Osteoblast (primary cell): ENCODE measurements at places on chromosomes 4 and X. TPM values are rescaled to one million over a fixed set of nuclear protein-coding genes. Genes with fewer than 3 reads are reported as not detected.

DNA sequence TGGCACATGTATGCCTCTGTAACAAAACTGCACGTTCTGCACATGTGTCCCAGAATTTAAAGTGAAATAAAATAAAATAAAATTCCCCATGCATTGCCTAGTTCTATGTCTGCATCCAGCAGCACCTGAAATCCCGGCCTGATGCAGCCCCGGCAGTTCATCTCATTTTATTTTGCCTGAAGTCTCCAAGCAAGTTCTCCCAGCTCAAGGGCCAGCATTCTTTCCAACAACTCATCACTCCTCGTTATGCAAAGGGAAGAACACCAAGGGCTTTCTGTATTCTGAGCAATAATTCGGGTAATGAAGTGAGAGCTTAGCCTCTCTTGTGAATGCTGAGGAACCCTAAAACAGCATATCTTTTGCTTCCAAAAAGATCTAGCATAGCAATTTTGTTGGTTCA is 2.7 kb downstream of the ENPP6 start:
- no peak for DNase-seq
- H3K4me1 ChIP-seq, result no peaks in the 10 kb centered on the region

CLCN4 gene
- 14.1 and 16.2 TPM in 2 replicates for total RNA-seq

PPP1R2C gene
- total RNA-seq, result not detected in 2 replicates

GRCh38 chr4:121989715-121990114 is 37.9 kb upstream of the TRPC3 start:
- no peaks in the 10 kb centered on the region for H3K36me3 ChIP-seq
- H3K27ac ChIP-seq, result no peak overlapping the region
- no peak overlapping the region for H3K4me3 ChIP-seq
- H3K27me3 ChIP-seq, result peaks cover 10% of the 10 kb centered on the region
- H3K4me1 ChIP-seq, result peaks cover 3% of the 10 kb centered on the region
- DNase-seq, result peak; percentile 13

GRCh38 chr4:155667222-155667567 is 547 bp downstream of the GUCY1A1 start:
- H3K27ac ChIP-seq, result no peak overlapping the region
- no peaks in the 10 kb centered on the region for H3K36me3 ChIP-seq
- peaks cover 31% of the 10 kb centered on the region for H3K27me3 ChIP-seq
- peaks cover 7% of the 10 kb centered on the region for H3K4me1 ChIP-seq
- no peak for DNase-seq
- peak overlapping the region; percentile 54 for H3K4me3 ChIP-seq

- no peak overlapping the region for H3K4me3 ChIP-seq
- no peak overlapping the region for H3K27ac ChIP-seq
- no peak for DNase-seq
- H3K27me3 ChIP-seq, result no peaks in the 10 kb centered on the region
- H3K36me3 ChIP-seq, result no peaks in the 10 kb centered on the region
These were observed 1814.9 kb downstream of the STIM2 start for GRCh38 chr4:28675582-28675981.

KLHL4 gene
- 0.72 and 1.2 TPM in 2 replicates for total RNA-seq

DNA sequence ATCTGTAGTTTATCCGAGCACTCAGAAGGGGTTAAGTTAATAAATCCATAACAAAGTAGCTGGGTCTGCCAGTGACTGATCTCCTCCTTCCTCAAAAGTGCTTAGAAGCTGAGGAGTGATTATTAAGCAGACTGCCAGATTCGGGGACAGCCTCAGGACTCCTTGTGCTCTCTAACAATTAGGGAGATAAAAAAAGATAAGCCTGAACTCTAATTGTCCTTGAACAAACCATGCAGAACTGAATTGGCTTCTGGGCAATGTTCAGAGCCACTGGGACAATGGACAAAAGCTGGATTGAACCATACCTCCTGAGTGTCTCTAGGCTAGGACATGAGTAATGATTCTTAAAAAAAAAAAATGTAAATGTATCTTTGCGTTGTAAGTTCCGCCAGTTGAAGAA is 22.7 kb upstream of the GRPR start:
- DNase-seq, result no peak
- H3K4me1 ChIP-seq, result no peaks in the 10 kb centered on the region
- peaks cover 36% of the 10 kb centered on the region for H3K27me3 ChIP-seq
- no peak overlapping the region for H3K27ac ChIP-seq

GRCh38 chr4:173381610-173382009 is 10.9 kb downstream of the SAP30 start:
- H3K36me3 ChIP-seq, result peaks cover 7% of the 10 kb centered on the region
- no peak overlapping the region for H3K4me3 ChIP-seq
- H3K4me1 ChIP-seq, result no peaks in the 10 kb centered on the region
- no peaks in the 10 kb centered on the region for H3K27me3 ChIP-seq

DNA sequence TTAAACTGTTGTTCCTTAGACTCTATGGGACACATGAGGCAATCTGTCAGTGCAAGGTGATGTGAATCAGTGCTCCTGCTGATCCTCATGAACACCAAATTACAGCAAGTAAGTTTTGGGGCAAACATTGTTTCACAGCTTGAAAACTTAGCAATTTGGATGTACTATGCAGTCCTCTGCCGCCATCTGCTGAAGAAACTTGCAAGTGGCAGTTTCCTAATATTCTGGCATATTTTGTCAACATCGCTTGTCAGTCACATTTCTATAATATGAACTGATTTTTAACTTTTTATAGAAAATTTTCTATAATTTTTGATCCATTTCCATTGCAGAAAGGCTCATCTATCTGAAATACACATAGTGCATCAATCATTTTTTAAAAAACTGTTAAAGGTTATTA is 56.3 kb downstream of the ZAR1 start:
- no peaks in the 10 kb centered on the region for H3K4me1 ChIP-seq
- DNase-seq, result no peak
- no peak overlapping the region for H3K27ac ChIP-seq
- H3K27me3 ChIP-seq, result no peaks in the 10 kb centered on the region
- no peak overlapping the region for H3K4me3 ChIP-seq

DCHS2 gene
- total RNA-seq, result under 0.01 TPM in 2 replicates

TMEM31 gene
- total RNA-seq, result not detected in 2 replicates

DNA sequence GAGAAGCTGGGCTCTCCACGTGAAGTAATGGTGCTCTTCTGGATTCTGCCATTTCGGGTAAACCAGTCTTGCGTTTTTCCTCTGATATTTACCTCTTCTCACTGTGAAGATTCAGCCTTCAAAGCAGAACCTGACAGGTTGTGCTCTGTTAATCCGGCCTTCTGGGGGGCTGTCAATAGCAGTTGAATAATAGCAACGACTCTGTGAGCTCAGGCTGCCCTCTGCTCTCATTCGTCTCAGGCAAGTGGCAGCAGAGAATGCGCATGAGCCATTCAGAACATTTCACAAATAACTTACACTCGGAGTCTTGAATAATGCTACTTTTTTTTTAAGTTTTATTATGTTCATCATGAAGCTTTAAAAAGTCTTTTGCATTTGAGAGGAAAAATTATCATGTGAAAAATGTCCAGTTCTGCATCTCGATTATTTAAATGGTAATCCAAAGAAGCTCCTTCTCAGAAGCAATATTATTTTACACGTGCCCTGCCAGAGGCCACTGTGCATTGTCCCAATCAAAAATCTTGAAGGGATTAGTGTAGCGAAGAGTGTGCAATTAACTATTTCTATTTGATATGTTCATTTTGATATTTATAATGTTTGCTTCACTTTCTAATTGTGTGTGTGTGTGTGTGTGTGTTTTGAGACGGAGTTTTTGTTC is 354.2 kb upstream of the FAT1 start:
- H3K4me1 ChIP-seq, result no peaks in the 10 kb centered on the region

IL2 gene
- total RNA-seq, result not detected in 2 replicates

DNA sequence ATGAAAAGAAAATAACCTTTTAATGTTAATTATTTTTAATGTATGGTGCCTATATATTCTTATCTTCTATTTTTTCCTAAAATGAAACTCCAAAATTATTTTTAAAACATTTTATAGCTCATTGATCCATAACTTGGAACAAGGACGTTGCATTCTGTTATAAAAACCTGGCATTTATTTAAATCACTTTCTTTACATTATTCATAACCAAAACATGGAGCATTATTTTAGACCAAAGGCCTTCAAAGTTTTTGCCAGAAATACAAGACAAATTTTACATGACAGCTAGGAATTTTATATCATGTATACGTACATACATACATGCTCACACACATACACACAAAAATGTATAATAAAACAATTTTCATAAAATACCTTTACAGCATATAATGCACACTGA is 259.8 kb downstream of the QDPR start:
- H3K27me3 ChIP-seq, result no peaks in the 10 kb centered on the region
- H3K27ac ChIP-seq, result no peak overlapping the region
- H3K4me1 ChIP-seq, result no peaks in the 10 kb centered on the region
- H3K36me3 ChIP-seq, result no peaks in the 10 kb centered on the region
- no peak for DNase-seq

DNA sequence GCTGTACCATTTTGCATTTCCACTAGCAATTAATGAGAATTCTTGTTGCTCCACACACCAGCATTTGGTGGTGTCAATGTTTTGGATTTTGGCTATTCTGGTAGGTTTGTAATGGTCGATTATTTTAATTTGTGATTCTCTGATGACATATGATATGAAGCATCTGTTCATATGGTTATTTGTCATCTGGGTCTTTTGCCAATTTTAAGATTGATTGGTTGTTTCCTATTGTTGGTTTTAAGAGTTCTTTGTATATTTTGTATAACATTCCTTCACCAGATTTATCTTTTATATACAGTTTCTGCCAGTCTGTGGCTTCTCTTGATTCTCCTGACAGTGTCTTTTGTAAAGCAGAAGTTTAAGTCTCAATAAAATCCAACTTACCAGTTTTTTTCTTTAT is 18.5 kb upstream of the BDH2 start:
- H3K27ac ChIP-seq, result no peak overlapping the region
- H3K4me3 ChIP-seq, result no peak overlapping the region

SGCB gene
- 27.9 and 31.2 TPM in 2 replicates for total RNA-seq
